ENCODE measurements at places on chromosomes 2 and 18.

GRCh38 chr18:29248805-29249204, 1071.9 kb upstream of the CDH2 start:
- DNase-seq, result no peak

DNA sequence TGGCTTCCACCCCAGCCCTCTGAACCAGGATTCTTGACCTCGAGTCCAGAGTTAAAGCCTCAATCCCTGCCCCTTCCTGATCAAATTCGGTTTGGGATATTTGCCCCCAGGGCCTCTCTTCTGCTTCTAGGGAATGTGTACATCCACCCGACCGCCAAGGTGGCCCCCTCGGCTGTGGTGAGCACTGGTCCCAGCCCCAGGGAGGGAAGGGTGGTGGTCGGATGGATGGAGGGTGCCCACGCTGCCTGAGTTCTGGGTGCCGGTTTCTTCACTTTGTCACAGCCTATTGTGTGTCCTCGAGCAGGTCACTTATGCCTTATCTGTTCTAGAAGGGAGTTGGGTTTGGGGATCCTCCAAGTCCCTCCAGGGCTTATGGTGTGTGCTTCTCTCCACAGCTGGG, 6.9 kb downstream of the GMPPA start:
- DNase-seq, result no peak

GRCh38 chr2:159497256-159497655, 119.1 kb downstream of the BAZ2B start:
- DNase-seq, result peak; percentile 2

- no peak for DNase-seq
These were observed 66.6 kb upstream of the ZNF397 start for GRCh38 chr18:35174093-35174731.

DNA sequence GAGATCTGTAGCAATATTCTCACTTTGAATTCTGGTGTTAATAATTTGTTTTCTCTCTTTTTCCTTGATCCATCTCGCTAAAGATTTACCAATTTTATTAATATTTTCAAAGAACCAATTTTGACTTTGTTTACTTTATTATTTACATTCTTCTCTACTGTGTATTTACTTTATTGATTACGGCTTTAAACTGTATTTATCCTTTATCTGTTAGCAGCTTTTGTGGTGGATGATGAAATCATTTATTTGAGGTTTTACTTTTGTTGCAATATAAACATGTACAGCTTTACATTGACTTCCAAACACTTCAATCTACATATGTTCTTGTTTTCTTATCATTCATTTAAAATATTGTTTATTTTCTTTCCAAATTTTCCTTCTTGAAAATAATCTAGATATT, 719.9 kb downstream of the ADCYAP1 start:
- DNase-seq, result no peak

DNA sequence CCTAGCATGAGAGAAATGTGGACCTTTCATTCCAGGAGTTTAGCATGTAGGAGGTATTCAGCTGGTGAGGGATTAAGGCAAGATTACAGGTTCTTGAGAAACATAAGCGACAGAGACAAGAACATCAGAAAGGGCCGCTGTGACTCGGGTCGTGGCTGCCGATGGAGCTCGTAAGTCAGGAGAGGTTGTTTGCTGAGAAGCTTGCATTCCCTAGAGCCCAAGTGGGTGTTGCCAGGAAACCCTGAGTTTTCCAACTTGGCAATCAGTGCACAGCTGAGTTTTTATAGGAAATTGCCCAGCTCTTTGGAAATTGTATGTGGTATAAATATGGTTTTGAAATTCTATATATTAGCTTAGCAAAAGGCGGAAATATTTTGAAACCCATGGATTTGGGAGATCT, 46.4 kb upstream of the CYP1B1 start:
- DNase-seq, result no peak

DNA sequence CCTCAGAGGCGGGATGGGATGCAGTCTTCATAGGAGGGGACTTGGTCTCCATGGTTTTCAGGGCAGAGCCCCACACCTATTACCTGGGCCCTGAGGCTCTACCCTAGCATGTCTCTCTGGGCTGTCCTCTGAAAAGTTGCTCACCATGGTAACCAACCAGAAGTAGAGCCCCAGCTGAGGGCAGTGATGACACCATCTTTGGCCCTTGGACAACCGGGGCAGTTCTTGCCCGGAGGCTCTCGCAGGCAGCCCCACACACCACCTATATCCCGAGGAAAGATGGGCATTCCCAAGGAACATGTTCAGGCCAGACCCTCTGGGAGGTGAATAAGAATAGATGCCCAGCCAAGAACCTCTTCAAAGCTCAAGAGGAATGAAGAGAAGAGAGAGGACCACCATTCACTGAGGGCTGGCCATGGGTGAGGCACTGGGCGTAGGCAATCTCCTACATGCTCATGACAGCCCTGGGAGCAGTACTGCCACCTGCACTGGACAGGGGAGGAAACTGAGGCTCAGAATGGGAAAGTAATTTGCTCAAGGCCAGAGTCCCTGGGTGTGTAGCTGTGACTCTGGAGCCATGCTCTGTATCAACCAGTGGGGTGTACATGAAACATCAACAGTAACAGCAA, 72.5 kb downstream of the HS1BP3 start:
- no peak for DNase-seq

DNA sequence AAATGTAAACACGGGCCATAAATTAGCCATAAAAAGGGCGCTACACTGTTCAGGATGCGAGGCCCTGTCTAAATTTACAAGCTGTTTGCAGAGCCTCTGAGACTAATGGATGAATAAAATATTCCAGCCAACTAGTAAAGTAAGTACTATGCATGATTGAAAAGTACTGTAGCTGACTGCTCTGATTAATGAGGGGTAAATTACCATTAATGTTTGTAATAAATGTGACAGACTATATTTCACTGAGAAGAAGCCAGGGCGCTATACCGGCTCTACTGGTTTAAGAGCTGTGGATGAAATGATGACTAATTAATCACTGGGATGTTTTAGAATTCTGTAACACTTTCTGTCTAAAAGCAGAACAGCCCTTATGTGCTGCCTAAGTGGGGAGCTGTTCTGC, 54.3 kb upstream of the RGPD4 start:
- DNase-seq, result no peak

GRCh38 chr2:55618275-55619055, 1.0 kb upstream of the PPP4R3B start:
- peak; percentile 69 for DNase-seq

- DNase-seq, result no peak
These were observed 22.6 kb upstream of the DAPL1 start for GRCh38 chr2:158772306-158773078.

GRCh38 chr18:60385693-60386092, 13.1 kb upstream of the MC4R start:
- DNase-seq, result no peak

DNA sequence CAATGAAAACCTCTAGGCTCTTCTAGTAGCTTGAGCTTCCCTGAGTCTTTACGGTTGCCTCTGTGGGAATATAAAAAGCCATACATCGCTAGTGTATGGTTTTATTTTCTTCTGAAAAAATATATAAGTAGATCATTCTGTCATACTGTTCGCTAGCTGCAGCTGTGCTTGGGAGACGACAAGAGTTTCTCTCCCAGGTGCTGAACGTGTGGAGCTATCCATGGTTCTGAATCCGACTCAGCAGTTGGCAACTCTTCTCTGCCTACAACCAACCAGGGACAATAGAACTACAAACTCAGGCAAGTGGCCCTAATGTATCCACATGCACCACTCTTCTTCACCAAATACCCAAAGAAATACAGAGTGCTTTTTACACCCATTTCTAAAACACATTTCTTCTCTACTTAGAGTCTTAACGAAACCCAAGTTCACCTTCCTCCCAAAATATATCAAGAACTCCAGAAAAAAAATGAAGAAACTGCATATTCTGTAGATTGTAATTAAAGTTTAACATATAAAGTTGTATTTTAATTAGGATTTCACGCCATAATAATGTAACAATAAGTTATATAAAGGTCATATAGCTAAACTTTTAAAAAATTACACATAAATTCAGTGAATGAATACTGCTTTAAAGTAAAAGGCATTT, 2.2 kb upstream of the KCNH7 start:
- DNase-seq, result no peak

- no peak for DNase-seq
These were observed 36.1 kb upstream of the NDUFV2 start for GRCh38 chr18:9066358-9066757.

- no peak for DNase-seq
These were observed 1.2 kb downstream of the GATA6 start for GRCh38 chr18:22170421-22171257.

- no peak for DNase-seq
These were observed 476.4 kb upstream of the CHST9 start for GRCh38 chr18:27661320-27662018.

GRCh38 chr18:24185805-24186204, 46.9 kb downstream of the CABYR start:
- DNase-seq, result no peak

- no peak for DNase-seq
These were observed 15.4 kb downstream of the PECR start for GRCh38 chr2:216066230-216066629.

DNA sequence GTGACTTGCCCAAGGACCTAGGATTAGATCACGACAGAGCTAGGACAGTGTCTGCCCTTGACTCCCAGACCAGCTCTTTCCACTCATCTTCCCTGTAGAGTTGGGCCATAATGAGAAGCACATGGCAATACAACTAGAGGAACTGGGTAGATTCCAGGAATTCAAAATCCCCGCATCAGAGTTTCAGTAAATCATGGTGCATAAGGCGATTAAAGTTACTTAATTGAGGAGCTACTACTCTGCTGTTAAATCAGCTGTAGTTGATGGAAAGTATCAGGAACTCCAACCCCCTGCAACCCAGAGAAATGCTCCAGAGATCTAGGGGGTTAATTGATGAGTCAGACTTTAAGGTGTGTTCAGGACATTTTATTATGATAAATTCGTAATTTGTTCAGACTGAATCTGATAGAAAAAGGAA, 5.7 kb downstream of the ANTXR1 start:
- DNase-seq, result no peak

- DNase-seq, result no peak
These were observed 34.1 kb downstream of the PTPRM start for GRCh38 chr18:7601246-7601615.

DNA sequence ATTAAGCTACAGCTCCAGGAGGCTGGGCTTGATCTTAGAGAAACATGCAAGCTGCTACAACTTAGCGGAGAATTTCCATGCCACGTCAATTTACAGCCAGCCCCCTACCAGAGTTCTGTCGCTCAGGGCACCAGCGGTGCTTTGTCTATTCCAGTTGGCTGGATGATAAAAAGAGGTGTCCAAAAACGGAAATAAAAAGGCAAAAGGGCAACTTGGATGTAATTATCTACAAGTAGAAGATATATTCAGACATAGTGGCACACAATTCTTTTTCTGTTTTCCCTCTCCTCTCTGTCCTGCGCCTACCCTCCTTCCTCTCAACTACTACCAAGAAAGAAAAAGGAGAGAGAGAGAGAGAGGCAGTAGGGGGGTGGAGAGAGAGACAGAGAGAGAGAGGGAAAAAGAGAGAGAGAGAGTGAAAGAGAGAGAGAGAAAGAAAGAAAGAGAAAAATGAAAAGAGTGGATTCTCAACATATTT, 363 bp upstream of the RFTN2 start:
- DNase-seq, result no peak

DNA sequence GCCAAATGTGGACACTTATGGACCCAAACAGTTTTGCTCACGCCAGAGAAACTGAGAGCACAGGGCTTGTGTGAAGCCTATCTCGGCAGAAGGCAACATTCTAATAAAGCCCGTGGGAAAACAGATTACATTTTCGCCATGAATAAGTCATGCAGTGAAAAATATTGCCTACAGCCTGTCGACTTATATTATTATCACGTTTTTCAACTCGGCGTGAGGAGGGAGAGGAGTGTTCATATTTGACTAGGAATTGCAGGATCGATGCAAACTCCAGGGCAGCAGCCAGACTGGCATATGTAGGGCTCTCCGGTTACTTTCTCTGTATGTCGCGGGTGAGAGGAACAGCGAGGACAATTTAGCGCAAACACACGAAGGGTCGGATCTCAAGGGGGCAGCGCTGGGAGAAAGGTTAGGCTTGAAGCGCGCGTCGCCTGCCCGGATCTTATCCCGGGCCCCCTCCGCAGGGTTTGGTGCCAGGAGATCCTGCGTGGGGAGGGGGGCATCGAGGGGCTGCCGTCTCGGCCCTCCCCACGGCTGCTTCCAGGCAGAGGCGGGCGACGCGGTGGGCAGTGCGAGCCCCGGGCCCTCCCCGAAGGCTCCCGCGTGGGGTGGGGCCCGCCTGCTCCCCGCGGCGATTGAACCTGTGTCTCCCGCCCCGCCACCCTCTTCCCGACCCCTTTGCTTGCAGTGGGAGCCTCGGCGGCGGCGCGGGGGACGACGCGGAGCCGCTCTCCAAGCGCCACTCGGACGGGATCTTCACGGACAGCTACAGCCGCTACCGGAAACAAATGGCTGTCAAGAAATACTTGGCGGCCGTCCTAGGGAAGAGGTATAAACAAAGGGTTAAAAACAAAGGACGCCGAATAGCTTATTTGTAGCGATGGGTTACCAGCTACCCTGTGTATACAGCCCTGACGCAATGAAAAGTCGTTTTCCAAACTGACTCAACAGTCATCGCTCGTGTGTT, 4.4 kb downstream of the ADCYAP1 start:
- no peak for DNase-seq

DNA sequence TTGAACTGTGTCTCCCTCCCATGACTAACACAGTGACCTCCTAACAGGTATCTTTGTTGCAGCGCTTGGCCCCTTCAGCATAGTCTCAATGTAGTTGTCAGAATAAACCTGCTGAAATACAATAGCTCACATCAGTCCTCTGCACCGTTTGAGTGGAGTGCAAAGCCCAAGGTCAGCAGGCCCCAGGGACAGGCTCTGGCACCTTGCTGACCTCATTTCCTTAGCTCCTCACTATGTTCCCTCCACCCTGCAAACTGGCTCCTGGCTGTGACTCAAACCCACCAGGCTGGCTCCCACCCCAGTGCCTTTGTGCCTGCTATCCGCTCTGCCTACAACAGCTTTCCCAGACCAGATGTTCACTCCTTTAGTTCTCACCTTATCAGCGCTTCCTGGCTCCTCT, 146.7 kb downstream of the LRATD1 start:
- no peak for DNase-seq

DNA sequence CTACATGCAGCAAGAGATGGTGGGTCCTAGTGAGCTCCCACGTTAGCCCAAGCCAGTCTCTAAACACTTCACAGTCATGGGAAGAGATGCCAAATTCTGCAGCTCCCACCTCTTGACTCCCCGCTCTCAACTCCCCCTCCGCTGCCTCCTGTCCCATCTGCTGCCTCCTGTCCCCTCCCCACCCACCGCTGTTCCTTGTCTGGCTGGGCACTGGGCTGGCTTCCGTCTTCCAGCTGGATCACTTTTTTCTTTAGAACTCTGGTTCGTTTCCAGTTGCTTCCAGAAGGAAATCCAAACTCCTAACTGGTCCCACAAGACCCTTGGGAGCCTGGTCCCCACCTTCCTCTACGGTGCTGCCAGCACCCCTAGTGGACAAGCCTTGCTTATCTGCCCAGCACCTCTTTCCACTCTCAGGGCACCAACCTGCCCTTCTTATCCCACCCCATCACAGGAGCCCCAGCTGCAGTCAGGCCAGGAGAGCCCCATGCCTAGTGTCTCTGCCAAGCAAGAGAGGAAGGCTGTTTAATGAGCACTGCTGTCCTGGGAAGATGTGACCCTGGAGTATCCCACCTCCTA, 12.1 kb upstream of the TWIST2 start:
- DNase-seq, result no peak

Data from CD4-positive, alpha-beta T cell treated with Interleukin-10 for 1 hour (primary cell).